ENCODE measurements at places on chromosomes 12 and 14.

- DNase-seq: no peak
These were observed 3.9 kb upstream of the HSPA2 start for GRCh38 chr14:64536488-64537245.

GRCh38 chr12:126784328-126784921, 1482.5 kb upstream of the TMEM132C start:
- DNase-seq: no peak

- DNase-seq: no peak
These were observed 344.4 kb upstream of the STXBP6 start for GRCh38 chr14:25394356-25394755.

GRCh38 chr12:2893007-2893406, 2.3 kb downstream of the TULP3 start:
- DNase-seq: peak; percentile 73

GRCh38 chr12:67451206-67451605, 182.0 kb downstream of the CAND1 start:
- DNase-seq: no peak

- DNase-seq: no peak
These were observed 141.5 kb upstream of the RFLNA start for GRCh38 chr12:124153392-124153791.

DNA sequence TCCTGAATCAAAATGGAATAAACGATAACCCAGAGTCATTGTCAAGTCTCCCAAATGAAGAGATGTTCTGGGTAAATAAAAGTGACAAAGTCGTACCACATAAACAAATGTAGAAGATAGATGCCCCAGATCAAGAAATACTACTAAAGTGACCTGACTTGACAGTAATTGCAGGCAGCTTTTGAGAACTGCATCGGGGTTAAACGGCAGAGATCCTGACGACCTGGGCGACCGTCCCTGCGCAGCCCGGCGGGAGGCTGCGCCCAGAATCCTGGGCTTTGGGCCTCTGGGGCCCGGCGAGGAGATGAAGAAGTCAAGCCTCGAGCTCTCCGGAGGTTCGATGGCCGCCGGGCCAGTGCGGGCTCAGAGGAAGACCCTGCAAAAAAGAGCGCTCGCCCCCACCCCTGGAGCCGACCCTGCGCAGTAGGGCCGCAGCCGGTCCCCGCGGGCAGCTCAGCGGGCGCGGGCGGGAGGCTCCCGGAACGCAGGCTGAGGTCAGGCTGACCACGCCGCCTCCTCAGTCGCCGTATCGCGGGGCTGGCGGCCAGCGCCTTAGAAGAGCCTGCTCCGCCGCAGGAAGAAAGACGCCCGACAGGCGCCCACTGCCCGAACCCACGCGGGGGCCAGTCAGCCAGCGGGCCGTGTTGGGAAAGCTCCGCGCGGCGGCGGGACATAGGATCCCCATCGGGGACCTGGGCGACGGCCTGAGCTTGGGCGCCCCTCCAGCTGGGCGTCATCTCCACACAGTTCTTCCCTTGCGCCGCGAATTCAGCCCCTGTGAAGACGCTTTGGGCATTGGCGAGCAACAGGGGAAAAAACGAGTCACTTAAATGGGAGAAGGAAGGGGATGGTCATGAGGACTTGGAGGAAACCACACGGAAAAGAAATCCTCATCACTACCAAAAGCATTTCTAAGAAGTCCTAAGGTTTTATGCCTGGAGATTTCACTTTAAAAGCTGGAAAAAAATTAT, 16.0 kb downstream of the NKX2-1 start:
- no peak for DNase-seq

- no peak for DNase-seq
These were observed 170.6 kb downstream of the SLC2A13 start for GRCh38 chr12:39935275-39935674.

- DNase-seq: no peak
These were observed 49.1 kb downstream of the B4GALNT3 start for GRCh38 chr12:508795-509194.

GRCh38 chr14:102315121-102315520, 4.4 kb upstream of the ZNF839 start:
- no peak for DNase-seq

GRCh38 chr12:128803788-128804187, 20.0 kb downstream of the SLC15A4 start:
- peak; percentile 22 for DNase-seq

DNA sequence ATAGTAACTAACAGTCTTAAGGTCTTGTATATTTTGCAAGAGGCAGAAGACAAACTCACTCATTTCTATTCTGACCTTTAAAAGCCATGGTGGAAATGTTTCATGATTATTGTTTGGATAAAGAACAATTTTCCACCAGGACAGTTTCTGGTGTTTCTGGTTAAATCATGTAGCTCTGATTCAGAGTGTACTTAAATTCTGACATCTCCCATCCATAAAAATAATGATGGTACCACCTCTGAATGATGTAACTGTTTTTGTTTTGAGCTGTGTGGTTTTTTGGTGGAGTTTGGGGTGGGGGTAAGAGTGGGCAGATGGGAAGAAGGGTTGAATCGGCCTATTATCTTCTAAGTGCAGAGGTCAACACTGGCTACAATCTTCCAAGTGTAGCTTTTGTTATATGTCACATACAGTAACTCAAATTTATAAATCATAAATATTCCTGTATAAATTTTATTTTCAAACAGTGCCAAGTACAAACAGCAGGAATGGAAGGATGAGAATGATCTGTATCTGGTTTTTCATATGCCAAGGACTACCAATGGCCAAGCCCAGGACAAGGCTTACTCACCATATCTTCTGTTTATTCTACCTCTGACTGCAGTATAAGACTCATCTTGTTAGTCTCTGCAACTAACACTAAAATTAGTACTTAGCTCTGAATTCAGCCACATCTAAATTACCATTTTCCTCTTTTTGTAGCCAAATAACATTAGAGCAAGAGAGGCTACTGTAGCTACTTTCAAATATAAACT, 108.7 kb downstream of the BCAT1 start:
- DNase-seq: no peak

DNA sequence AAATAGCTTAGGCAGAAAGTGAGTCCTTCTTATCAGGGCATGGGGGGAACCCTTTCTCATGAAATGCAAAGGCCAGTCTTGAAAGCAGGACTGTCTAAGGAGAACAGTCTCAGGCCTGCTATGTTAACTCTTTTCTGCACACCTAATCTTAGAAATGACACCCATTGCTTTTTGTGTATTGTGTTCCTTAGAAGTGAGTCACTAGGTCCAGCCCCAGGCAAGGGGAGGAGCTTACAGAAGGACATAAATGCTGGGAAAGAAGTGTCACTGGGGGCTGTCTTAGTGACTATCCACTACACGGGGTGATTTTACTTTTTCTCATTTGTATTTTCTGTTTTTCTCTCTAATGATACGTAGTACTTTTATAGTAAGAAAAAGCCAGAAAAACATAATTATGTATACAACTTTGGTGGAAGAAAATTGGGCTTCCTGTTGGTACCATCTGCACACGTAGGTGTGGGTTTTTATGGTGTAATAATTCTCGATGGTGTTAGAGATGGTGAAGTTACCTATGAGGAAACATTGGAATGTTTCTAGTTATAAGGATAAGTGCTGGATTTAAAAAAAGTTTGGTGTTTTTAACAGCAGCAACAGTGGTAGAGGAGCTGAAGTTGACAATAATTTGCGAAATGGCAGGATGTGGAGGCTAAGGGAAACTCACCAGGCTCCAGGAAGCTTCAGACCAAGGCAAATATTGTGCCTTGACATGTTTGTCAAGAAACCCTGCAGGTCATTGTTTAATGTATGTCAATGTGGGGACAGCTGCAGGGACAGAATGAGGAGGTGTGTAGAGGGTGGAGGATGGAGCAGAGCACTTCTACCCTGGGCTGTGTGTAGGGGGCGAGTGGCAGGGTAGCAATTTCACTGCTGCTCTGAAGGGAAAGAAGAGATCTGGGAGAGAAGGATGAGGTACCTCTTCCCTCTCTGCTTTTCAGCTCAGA, 214.9 kb downstream of the KTN1 start:
- no peak for DNase-seq

- DNase-seq: peak; percentile 97
These were observed at the start of gene PSME1 for GRCh38 chr14:24135834-24136683. Gene PSME1 (plus strand): TSS chr14:24136194. CDS start chr14:24136263, 69 bp downstream.

DNA sequence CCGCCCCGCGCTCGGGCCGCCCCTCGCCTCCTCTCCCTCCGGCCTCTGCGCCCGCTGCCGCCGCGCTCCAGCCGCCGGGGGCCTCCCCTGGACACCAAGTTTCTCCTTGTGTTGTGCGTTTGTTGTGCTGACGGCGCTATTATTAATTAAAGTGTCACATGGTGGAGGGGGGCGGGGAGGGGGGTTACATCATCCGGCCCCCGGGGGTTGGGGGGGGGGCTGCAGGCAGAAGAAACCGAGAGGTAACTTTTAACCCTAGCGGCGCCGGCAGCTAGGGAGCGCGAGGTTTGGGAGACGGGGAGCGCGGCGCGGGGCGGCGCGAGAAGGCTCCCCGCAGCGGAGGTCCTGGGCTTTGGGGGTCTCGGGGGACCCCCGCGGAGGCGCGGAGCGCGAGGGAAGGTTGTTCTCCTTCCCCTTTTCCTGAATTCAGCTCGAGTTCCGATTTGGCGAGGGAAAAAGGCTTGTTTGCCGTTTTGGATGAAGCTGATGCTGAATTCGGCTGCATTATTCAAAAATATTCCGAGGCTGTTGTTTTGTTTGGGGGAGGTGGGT, at the start of gene HRK:
HRK (minus strand) TSS at position 117 of the 552 bp plus-strand sequence. CDS start 134 bp downstream, outside the sequence.
- no peak for DNase-seq

DNA sequence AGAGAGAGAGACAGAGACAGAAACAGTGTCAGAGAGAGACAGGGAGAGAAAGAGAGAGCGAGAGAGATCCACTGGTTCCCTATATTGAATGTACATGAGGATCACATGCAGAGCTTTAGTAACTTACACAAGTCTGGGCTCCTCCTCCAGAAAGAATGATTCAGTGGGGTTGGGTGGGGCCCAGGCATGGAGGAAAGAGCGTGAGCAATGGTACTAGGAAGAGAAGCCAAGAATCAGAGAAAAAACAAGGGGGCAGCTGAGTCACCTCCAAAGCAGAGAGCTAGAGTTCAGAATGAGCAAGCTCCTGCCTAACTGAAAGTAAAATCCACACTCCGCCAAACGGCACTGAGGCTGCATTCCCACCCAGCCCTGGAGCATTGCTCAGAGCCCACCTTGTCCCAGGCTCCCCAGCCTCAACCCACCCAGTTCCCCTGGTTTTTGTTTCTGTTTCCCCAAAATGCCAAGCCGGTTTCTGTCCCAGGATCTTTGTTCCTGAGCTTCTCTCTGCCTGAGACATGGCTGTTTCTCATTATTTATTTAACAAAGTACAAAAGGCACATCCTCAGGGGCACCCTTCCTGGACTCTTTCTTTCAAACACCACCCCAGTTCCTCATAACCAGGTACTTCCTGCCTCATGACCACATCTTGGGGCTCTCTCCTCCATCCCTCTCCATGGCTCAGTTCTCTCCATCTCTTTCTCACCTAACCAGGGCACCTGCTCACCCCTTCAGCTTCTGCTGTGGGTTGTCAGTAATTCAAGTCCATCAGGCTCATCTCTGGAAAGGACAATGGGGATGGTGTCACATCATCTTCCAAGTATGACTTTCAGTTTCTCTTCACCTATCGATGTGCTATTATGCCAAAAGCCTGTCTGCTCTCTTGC, 670.3 kb upstream of the TBX3 start:
- DNase-seq: peak; percentile 90

DNA sequence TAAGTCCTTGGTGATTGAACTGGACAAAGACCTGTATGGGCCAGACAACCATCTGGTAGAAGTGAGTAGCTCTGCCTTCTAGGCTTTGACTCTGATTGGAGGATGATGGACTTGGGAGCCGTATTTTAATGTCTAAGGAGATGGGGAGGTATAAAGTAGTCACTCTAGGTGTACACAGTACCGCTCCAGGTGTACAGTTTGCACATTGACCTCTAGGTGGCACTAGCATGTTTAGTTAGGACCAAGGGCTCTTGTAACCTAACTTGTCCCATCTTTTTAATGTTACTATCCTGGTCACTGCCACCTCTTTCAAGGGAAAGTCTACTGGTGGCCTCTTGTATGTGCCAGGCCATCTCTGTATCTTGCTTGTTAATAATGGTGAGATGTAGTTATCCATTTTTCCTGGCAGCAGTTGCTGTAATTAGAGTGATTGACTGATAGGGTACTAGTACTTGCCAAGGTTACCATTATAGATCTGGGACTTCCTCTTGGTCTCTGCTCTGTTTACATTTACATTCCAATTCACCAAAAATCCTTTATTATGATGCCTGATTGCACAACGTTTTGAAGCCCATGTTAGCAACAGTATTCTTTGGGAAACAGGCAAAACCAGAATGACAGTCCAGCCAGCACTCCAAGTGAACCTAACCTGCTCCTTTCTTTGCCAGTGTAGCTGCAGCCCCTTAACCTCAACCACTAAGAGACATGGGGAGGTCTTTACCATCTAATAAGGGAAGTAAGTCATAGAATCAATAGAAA, 3.6 kb downstream of the SMARCD1 start:
- no peak for DNase-seq

GRCh38 chr12:2309647-2310046, 256.9 kb downstream of the CACNA1C start:
- no peak for DNase-seq

- peak; percentile 63 for DNase-seq
These were observed 178.9 kb upstream of the DYRK2 start for GRCh38 chr12:67469666-67470065.

GRCh38 chr12:95548056-95548538, 3.2 kb downstream of the USP44 start:
- DNase-seq: peak; percentile 71

DNA sequence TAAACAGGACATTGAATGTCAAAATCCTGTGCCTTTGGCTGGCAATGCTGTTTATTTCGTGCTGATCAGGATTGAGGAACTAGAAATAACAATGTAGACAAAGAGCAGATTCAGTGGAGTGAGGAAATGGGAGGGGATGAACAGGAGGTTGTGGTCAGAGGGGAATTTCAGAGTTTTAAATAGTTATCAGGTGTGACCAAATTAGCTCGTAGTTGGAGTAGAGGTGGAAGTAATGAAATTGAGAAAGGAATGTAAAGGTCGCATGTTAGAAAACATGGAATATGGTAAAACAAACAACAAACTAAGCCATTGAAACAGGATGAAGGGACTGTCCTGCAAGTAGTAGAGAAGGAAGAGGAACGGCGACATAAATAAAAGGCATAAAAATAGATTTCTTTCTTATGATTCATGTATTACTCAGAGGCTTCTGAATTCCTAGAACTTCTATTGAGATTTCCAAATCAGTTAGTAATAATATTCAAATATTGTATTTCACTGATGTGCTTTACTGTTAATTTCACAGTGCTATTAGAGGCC, 9.5 kb upstream of the SAV1 start:
- no peak for DNase-seq

All from sigmoid colon (tissue), 7 donors.